ENCODE measurements at places on chromosomes 12 and 14.

DNA sequence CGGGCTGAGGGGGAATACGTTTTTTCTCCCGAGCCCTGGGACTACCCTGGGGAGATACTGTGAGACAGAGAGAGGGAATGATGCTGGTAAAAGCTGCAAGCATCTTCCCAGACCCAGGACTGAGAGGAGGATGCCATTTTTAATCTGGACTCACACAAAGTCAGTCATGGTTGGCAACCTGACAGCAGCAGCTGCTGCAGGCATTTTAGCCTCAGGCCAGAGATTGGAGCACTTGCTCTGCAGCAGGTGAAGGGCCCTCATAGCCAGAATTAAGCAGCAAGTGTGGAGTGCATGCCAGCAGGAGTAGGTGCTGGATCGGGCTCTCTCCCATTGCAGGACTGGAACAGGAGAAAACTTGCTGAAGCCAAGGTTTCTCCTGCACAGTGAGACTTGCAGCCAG is 361.1 kb upstream of the CLEC14A start:
- no peak for DNase-seq

DNA sequence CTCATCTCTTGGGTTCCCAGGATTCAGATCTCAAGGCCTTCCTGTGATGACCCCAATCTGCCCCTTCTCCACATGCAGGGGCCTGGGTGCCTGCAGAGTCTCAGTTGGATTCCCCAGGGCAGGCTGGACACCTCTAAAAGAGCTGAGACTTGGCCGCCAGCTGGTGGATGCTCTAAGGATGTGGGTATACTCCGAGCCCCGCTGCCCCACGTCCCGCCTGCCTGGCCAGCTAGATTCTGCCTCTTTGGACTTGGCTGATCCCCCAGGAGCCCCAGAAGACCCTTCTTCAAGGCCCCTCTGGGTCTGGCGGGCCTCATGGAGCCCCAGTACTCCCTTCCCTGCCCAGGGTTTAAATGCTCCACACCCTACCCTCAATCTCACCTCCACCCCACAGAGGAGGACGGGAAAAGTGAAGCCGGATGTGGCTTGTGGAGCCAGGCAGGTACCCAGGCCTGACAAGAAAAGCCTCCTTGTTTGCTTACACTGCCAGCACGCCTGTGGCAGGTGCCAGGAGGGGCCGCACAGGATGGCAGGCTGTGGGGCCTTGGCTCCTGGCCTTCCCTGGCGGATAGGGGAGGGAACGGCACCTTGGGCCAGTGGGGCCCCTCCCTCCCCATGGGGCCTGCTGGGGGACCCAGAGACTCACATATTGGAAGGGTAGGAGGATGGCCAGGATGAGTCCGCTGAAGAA is 15.1 kb downstream of the FAIM2 start:
- no peak for DNase-seq

DNA sequence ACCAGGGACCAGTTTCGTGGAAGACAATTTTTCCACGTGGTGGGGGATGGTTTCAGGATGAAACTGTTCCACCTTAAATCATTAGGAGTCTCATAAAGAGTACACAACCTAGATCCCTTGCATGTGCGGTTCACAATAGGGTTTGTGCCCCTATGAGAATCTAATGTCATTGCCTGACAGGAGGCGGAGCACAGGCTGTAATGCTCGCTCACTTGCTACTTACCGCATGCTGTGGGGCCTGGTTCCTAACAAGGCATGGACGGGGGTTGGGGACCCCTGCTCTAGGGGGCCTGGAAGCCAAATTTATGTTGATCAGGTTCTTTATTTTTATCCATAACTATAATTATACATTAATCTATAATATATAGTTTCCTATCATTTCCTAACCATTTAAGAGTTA is 315.3 kb downstream of the MED13L start:
- no peak for DNase-seq

DNA sequence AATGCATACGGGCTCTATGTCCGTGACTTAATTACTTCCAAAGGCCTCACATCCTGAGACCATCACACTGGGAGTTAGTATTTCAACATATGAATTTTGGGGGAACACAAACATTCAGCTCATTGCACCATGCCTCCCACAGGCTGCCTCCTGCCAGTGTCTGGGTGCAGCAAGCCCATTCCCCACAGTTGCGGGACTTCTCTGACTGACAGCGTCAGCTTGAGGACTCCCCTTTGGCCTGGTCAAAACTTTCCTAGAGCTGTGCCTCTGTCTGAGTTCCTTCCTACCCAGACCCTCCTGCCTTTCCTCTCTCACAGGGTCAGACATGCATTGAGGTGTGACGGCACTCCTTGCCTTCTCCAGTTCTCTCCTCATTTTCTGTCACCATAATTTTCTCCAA is 27.4 kb downstream of the PPP1R36 start:
- DNase-seq, result no peak
